Activated CD4-positive, alpha-beta T cell treated with anti-CD3 and anti-CD28 coated beads, Interleukin-2, amount 10 ng/mL, durations not matched to agents 24 days and 14 days (primary cell): ENCODE measurements at places on chromosomes 13 and 19. TPM values are rescaled to one million over a fixed set of nuclear protein-coding genes. Genes with fewer than 3 reads are reported as not detected.
A peak's percentile ranks its signal among the peaks of the same experiment; 100 is the strongest.

UNC13A gene
- total RNA-seq = 0.02 TPM in 2 replicates

IRGC gene
- not detected in 2 replicates for total RNA-seq

TNFSF13B gene
- 2.7 TPM in 2 replicates for total RNA-seq

DNA sequence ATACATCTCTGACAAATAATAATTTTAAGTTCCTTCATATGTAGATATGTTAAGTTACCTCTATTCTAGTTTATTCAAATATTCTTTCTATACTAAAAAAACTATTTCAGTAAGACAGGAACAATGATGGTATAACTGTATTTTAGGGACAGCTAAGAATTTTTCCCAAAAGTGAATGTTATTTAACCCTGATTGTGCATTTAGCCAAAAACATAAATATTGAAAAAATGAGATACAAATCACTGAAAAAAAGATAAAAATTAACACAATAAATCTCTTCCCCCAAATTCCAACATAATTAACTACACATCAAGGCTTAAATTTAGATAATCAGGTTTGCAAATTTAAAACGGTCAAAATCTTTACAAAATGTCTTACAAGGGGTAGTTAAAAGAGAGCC is 58.1 kb downstream of the KCNRG start:
- no peak for DNase-seq

- no peak for DNase-seq
Measured at GRCh38 chr13:102839462-102839861, 6.4 kb upstream of the ERCC5 start.

DNA sequence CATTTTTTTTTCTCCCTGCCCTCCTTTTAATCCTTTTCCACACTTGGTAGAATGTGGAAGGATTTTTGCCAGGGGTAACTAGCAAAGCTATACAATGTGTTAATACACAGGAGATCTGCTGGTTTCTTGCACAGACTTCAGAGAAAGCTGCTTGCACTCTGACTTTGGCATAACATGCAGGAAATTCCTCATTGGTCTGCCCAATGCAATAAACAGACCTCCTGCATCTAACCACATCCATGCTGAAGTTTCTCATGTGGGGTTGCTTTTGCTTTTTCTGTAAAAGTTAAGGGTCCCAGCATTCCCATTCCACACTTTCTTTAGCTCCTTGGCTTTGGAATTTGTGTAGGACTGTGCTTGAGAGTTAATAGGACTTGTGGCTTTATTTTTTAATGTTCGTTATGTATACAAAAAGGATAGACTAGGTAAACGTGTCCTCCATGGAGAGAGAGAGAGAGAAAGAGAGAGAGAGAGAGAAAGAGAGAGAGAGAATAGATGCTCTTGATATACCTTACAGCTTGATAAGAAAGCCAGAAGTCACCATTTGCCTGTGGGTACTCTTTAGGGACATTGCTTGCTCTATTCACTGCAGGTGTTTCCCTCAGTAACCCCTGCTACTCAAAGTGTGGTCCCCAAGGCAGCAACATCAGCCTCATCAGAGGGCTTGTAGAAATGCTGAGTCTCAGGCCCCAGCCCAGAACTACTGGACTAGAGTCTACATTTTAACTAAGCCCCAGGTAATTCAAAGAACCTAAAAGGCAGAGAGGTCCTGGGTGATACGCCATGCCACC is 170.5 kb downstream of the SHISA2 start:
- no peak for DNase-seq

GRCh38 chr19:39415111-39416046 is 2.9 kb downstream of the PLEKHG2 start:
- no peak for DNase-seq

DNA sequence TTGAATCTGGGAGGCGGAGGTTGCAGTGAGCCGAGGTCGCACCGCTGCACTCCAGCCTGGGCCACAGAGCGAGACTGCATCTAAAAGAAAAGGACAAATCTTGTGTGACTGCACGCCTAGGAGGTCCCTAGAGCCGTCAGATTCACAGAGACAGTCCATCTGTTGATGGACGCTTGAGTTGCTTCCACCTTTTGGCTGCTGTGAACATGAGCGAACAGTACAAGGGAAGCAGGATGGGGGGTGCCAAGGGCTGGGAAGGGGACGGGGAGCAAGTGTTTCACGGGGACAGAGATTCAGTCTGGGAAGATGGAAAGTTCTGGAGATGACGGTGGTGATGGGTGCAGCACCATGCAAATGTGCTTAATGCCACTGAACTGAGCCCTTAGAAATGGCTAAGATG is 78.7 kb downstream of the GNG7 start:
- DNase-seq = no peak

DNA sequence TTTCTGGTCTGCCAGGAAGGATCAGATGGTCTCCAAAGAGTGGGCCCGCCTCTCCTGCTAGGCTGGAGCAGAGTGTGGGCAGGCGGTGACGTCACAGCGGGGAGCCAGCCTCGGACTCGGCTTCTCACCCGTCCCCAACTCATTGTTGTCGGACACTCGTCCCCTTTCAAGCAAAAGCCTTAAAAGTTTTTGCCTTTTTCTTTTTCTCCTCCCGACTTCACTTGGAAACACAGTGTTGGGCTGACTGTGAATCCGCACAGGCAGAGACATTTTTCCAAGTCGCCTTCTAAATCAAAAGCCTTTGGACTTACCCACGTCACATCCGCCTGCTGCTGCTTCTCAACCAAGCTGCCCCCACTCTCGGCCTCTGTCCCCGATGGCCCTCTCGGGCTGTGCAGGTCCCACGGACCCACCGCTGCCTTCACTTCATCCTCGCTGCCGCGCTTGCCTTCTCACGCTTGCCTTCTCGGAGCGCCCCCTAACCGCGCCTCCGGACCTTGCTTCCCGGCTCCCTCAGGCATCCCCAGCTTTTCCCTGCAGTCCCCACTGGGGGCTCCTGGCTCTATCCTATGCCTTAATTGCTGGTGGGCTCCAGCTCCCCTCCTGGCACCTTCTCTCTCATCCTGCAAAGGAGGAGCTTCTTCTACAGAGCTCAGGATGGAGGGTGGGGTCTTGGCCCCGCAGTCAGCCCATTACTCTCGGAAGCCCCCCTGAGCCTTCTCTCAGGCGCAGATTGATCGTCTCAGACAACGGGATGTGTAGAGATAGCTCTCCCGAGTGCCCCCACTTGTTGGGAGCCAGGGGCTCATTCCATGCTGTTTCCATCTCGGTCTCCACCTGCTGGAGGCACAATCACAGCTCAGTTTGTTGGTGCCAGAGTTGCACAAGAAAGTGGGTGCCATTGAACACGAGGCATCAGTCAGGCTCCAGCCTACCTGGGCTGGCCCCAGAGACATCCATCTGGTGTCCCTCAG is 3.9 kb upstream of the ZNF135 start:
- DNase-seq = no peak

GRCh38 chr19:45971260-45971902 is 2.3 kb downstream of the NOVA2 start:
- no peak for DNase-seq

DNA sequence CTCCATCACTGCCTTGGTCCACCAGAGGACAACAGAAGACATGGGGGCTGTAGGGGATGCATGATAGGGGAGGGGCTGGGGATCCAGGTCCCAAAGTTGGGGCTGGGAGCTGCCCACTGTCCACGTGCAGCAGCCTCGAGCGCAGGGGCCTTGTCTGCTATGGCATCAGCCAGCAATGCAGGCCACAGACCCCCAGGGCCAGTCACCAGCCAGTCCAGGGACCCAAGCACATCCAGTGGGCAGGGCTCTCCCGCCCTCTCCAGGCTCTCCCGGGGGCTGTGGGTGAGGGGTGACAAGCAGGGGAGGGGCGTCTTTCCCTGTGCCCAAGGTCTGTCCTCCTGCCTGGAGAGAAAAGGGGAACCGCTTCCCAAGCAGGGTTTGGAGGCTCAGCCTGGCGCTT is 32.8 kb downstream of the PEPD start:
- no peak for DNase-seq

IGFL3 gene
- total RNA-seq = not detected in 2 replicates

CKM gene
- not detected in 2 replicates for total RNA-seq

KCNRG gene
- 0.43 TPM in 1 of 2 replicates, not detected in the other for total RNA-seq

TLE6 gene
- total RNA-seq = 1.1 and 1.3 TPM in 2 replicates

DNA sequence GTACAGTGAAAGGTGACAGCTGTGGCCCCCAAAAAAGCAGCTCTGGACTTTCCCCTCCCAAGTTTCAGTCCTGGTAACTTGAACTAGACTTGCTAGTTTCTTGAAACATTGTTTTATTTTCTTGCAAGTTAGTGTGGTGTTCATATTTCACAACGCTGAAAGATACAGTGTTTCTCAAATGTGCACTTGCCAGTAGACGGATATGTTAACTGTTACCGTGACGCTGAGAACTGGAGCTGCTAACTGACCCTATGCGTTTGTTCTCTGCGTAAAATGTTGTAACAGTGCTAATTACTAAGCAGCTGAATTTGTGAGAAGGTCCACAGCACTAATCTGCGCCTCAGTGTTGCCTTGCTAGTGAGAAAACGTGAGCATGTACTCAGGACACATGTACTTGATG is 79.6 kb downstream of the GGACT start:
- DNase-seq = no peak

DNA sequence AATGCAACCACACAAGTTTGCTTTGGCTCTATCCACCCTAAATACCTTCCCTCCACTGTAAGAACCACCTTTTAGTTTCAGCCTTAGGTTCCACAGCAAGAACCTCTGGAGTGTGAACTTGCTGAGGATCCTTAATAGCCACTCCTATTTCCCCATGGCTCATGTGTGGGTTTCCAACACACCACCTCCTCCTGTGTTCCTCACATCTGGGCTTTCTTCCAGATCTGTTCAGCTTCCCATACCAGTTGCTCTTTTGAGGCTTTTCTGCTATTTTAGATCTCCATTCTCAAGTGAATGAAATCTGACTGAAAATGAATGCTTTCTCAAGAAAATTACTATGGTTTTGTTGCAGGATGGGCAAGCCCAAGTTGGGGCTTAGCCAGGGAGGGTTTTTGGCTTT is 104.8 kb upstream of the MIR17HG start:
- no peak for DNase-seq

- DNase-seq = no peak
Measured at GRCh38 chr13:77521595-77522367, 13.7 kb upstream of the SCEL start.

DNA sequence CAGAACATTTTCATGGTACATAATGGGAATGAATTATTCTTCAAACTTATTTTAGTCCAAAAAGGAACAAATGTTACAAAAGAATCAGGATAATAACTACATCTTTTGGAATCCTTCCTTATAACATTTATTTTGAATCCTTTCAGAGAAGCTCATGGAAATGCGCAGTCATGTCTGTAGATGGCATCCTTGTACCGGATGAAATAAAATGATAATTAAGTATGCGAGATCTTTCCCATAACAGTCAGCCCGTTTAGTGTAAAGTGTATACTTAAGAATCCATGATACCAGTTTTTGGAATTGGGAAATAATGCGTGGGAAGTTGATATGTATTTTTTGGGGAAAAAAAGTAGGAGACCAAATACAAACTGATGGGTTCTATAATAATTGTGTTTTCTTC is 418.8 kb downstream of the GPC5 start:
- DNase-seq = no peak

ZNF578 gene
- 0.12 TPM in 1 of 2 replicates, not detected in the other for total RNA-seq

DNA sequence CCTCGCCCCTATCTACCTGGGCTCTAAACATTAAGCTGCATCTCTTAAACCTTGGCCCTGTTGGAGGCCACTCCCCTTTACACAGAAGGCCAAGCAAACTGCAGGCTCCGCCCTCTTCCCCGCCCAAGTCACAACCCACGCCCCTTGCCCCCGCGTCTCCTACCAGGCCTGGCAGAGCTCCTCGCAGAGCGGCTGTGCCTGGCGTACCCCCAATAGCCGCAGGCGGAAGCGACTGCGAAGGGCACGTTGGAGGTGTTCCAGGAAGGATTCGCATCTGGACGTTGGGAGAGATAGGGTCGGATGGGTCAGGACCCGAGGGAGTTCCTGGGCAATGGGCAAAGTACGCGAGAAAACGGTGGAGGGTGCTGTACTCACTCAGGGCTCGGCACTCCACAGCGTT is 5.9 kb downstream of the RTBDN start:
- peak; percentile 81 for DNase-seq

LIM2 gene
- 0.24 TPM in 1 of 2 replicates, not detected in the other for total RNA-seq

- no peak for DNase-seq
Measured at GRCh38 chr13:33758113-33758512, 59.8 kb upstream of the RFC3 start.

DNA sequence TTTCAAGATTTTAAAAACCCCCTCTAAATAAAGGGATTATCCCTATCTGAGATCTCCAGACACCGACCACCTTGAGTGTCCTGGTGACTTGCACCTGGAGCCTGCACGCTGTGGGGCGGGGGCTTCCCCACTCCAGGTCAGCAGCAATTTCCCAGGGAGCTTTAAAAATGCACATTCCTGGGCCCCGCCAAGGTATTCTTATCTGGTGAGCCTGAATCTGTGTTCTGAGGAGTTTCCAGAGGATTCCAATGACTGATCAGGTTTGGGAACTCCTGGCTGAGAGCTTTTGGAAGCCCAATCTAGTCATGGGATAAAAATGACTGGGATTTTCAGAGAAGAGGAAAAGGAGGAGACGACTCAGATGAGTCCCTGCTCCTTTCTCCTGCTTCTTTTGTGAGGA is 66.1 kb downstream of the FGF9 start:
- DNase-seq = no peak

DNA sequence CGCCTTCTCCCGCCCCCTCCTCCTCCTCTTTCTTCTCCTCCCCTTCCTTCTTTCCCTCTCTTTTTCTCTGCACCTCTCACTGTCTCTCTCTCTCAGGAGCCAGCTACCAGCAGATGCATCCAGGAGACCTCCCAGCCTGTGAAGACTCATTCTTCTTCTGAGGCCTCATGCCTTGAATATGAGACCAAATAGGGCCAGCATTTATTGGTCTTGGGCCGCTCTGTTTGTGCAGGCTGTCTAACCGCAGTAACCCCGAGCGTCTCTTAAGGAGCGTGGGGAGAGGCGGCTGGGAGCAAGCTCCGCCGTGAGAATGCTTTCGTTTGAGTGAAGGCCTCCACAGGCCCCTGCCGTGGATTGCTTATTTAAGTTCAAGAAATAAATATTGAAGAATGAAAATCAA is 167.0 kb downstream of the NUFIP1 start:
- DNase-seq = no peak

DNA sequence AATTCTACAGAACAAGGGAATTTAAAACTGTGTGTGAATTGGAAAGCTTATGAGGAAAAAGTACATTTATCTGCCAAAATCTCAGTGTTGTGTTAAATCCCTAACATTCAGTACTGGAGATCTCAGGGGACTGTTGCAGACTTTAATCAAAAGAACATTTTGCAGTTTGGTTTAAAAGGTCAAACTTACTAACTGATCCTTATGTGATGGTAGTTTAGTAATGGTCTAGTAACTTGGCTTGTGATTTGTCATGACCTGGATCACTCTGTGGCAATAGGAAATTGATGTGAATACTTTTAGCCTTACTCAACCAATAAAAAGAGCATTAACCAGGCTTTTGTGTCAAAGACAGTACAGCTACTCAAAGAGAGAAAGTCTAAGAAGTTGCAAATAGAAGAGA is 862.1 kb upstream of the MIR17HG start:
- no peak for DNase-seq
